ENCODE measurements at places on chromosomes 12 and 14. TPM values are rescaled to one million over a fixed set of nuclear protein-coding genes. Genes with fewer than 3 reads are reported as not detected.

The PSMA3 gene
- total RNA-seq: 108 TPM

The ASCL1 gene
- not detected for total RNA-seq

The OSGEP gene
- 49.2 TPM for total RNA-seq

The REP15 gene
- total RNA-seq: not detected

The WDR20 gene
- total RNA-seq: 40.1 TPM

DNA sequence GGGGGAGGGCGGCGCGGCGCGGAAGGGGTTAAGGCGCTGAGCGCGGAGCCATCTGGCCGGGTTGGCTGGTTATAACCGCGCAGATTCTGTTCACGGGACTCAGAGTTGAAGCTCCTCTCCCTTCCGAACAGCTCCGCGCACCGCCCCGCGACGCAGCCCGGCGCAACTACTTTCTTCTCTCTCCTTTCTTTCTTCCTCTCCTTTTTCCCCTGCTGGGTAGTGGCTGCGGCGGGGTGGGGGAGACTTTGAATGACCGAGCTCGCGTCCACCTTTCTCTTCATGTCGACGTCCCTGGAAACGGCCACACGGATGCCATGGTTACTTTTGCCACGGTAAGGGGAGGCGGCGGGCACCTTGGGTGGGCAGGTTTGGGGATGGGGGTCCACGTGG lies at the start of gene NTF3:
Gene NTF3, plus strand, starts transcription at position 98 of the 390 bp plus-strand sequence. Its CDS starts 217 bp downstream, at position 315.
- DNase-seq: no peak

The SLC5A8 gene
- total RNA-seq: not detected

The VASH1 gene
- total RNA-seq: 7.3 TPM

The PHETA1 gene
- 1.7 TPM for total RNA-seq

DNA sequence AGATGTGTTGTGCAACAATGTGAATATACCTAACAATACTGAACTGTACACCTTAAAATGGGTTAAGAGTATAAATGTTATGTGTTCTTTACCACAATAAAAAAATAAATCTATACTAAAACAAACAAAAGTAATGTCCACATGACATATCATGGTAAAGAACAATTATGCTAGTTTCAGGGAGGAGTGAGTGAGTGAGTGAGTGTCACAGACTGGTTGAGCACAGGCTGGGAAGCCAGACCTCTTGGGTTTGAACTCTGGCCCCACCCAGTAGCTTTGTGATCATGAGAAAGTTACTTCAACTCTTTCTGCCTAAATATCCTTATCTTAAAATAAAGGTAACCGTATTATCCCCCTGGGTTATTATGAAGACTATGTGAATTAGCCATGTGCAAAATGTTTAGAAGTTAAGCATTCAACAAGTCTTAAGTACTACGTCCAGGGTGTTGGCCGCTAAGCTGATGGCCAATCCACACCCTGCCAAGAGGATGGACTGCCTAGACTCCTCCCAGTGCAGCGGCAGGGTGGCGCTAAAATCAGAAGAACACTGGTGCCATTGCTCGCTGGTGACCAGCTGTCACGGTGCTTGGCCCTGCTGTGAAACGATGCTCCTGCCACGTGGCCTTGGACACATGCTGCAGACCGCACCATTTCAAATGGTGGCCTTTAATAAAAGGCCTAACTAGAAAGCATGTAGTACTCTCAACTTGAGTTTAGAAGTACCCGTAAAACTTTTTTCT lies 7.3 kb downstream of the SLC2A13 start:
- DNase-seq: no peak

DNA sequence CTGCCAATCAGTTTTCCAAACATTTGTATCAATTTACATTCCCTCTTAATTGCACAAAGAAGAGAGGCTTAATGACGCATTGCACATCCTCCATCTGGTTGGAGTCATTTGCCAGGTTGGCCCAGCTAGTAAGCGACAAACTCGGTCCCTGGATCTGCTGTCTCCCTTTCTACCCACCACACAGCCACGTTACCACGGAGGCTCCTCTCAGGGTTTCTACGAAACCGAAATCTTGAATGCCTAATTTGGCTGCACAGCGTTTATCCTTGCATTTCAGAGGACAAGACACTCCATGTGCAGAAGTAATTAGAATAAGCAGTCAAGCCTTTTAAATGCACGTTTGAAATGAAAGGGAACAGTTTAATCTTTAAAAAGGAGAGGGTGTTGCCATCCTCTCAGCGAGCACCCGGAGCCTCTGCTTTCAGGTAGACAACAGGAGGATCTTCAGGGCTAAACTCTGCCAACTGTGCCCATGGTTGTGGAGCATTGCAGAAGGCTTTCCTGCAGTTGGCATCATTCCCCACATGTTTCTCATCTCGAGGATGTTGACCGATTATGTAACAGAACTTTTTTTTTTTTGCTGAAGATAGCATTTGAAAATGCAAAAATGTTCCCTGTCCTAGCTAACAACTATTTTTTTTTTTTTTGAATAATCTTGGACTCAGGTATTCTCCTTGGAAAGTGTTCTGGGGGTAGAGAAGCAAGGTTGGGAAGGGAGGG lies 37.8 kb downstream of the SLC24A4 start:
- DNase-seq: no peak

DNA sequence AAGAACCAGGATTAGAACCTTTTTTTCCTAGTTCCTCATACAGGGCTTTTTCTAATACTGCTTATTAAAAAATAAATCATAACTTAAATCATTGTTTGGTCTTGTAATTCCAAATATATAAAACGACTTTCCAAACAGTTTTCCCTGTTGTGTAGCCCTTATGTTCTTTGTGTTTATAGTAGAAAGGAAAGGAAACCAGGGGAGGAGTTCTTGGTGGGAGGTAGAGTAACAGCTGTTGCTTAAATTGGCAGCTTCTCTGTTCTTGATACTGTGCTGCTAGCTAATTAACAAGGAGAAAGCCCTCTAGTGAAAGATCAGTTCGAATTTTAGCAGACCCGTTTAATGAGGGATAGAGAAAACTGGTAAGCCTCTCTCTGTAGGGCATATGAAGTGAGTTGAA lies 15.0 kb downstream of the SRP54 start:
- no peak for DNase-seq

The TTC9 gene
- 6.8 TPM for total RNA-seq

The AQP2 gene
- total RNA-seq: not detected

DNA sequence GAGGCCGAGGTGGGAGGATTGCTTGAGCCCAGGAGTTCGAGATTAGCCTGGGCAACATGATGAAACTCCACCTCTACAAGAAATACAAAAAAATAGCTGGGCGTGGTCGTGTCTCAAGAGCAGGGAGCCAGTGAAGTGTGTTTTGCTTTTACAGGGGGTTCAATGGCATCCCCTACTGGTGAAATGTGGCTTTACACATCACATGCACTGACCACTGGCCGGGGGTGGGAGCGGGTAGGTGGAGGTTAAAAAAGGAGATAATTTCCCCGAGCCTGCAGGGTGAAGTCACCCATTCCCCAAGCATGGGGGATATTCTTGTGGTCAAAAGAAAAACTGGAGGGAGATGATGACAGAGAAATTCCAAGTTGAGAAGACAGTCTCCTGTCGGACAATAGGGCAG lies 63.6 kb upstream of the PWP1 start:
- DNase-seq: no peak

The RIN3 gene
- 72.2 TPM for total RNA-seq

DNA sequence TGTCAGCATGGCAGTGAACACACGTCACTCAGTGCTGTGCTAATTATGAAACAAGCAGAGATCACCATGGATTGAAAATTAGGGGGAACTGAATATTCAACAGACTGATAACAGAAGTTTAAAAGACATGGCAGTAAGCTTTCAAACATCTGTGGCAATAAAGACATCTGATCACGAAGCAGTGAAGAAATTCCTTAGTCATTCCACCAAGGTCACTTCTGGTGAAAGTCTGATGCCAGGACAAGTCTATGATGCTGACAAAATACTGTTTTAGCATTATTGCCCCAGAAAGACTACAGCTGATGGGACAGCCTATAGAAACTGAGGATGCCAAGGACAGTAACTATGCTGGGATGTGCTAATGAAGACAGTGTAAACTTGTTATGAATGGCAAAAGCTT lies 126.9 kb upstream of the RBM19 start:
- no peak for DNase-seq

GRCh38 chr14:59688224-59689170 lies 111.9 kb upstream of the CCDC175 start:
- DNase-seq: no peak

The PLEKHG7 gene
- total RNA-seq: not detected

DNA sequence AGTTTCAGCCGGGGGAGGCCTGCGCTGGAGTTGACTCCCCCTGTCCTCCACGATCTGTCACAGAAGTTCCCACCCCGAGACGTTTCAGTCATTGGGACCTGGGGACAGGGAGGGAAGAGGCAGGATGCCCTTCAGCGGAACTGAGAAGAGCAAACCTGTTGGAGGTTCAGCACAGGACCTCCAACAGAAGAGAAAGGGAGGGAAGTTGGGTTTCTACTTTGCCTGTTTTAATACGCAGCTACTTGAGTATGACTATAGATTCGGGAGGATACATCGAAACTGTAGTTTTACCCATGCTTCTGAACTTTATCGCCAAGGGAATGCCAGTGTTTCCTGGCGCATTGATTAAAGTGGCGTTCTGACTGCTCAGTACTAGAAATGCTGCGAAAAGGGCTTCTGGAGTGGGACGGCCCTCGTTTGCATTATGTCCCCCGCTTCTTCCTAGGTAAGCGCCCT lies 2.3 kb upstream of the DUSP6 start:
- DNase-seq: no peak

DNA sequence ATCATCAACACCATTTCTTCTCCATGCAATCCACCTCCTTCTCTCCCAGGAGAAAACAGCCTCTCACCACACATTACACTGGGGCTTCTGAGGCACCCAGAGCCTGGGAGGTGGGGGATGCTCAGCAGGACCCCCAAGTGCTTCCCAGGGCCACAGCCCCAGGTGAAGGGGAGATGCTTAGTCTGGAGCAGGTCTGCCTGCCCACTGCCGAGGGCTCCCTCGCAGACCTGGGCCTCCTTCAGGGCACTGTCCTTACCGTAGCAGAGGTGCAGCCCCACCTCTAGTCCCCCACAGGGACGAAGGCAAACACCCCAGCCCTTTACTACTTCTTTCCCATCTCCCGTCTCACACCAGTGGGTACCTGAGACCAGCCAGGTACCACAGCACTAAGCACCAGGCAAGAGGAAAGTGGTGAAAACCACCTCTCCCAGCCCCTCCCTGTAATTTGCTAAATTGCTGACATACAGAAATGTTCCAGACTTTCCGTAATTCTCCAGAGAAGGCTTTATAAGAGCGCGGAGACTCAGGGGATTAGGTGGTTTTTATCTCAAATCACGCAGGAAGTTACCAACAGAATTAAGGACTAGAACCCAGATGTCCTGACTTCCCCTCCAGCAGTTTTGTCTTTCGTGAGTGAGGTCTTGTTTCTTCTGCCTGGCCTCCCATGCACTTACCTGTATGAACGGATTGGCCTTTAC lies 59.0 kb downstream of the PLEKHG3 start:
- no peak for DNase-seq

DNA sequence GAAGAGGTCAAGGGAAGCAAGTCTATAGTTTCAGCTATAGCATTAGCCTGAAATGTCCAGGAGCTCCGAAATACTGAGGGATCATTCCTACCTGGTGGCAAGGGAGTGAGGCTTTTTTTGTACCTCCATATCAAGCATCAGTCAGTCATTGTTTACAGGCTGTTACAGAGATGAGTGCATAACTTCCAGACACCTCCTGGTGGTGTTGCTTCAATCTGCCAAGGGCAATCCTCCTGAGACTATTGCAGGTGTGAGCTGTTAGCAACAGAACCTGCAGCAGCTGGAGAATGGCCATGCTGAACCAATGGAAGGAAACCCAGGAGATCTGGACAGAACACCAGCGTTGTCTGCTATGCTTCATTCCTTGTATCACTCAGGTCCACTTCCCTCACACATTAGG lies 80.0 kb upstream of the SLC8A3 start:
- DNase-seq: no peak

- no peak for DNase-seq
Observed at GRCh38 chr12:93198086-93198485, 179.6 kb upstream of the NUDT4 start.

The SYNE3 gene
- total RNA-seq: 29.4 TPM

DNA sequence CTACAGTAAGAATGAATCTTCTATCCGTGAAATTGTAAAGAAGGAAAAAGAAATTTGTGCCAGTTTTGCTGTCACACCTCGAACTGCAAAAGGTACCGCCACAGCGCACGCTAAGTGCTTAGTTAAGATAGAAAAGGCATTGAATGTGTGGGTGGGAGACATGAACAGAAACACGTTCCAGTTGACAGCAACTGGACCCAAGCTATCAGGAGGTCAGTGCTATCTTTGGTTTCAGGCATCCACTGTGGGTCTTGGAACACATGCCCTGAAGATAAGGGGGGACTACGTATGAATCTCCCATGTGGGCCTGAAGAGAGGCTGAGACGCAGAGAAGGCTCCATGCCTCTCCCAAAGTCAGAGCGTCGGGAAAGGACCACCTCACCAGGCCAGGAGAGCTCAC lies 9.8 kb downstream of the IFFO1 start:
- DNase-seq: no peak

DNA sequence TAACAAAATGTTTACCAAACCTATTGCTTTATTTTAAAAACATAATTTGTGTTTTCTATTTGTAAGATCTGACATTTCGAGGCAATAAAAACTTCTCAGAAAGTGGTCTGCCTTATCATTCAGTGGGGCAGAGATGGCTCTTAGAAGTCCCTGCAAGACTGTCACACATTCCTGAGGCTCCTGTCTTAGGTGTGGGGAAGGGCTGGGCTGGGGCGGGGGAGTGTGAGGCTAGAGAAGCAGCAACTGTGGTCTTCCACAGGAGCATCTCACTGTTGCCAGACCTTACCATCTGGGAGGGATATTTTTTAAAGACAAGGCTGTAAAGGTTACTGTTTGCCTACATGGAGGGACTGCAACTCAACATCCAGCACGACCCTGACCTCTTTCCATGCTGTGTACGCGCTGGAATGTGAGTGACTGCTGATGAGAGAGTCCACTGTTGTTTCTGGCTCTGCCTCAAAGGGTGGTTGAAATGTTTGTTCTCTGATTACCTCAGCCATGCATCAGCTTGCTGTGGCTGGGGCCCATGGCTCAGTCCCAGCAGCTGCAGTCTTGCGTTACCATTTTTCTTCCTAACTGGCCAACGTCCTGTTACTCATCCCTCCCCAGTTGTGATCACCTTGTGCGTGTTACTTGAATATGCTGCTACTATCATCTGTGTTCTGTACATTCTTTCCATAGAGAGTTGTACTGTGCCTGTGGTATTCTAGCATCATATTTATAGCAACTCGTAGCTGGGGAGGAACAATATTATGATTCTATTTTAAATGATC lies 12.4 kb downstream of the ERG28 start:
- no peak for DNase-seq

GRCh38 chr14:33030386-33030785 lies 91.7 kb downstream of the NPAS3 start:
- no peak for DNase-seq

GRCh38 chr14:64983439-64984310 lies 3.0 kb upstream of the FNTB start:
- DNase-seq: peak; percentile 25

The ADCY6 gene
- not detected for total RNA-seq

DNA sequence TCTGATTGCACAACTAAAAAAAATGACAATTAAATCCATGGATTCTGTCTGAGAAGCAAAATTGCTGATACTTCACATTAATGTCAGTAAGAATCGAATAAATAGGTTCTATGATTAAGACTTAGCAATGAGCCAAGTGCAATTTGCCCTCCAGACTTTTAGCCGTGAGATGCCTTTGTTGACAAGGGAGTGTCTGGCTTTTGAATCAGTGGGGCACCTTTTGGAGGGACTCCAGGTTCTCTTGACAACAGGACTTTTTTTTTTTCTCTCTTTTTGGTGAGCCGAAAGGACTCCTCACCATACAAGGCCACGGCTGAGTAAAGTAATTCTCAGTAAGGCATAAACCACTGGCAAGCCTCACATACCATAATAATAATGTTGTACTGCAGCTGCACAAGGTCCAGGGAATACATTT lies 4.7 kb upstream of the MDM1 start:
- DNase-seq: no peak

- no peak for DNase-seq
Observed at GRCh38 chr12:109557200-109557599, 16.1 kb downstream of the MMAB start.
